Nephron progenitor cell (in vitro differentiated cells): ENCODE measurements at places on chromosomes 2 and 18.

DNA sequence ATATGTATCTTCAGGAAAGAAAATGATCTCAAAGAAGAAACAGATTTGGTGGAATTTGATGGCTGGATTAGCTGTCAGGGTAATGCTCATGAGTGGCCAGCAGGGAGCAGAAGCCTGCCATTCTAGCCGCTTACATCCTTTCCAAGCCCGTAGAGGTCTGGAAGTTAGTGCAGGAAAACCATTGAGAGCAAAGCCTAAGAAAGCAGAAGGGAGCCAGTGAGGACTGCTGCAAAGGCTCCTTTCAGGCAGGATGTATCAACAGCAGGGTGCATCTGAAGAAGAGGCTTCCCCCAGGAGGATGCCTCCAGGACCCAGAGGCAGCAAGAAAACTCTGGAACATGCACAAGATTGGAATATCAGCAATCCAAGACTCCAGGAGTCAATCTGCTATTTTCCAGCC, 22.9 kb upstream of the LBH start:
- no peak overlapping the region for H3K27ac ChIP-seq
- H3K36me3 ChIP-seq = no peaks in the 10 kb centered on the region
- peak; percentile 62 for DNase-seq
- peaks cover 21% of the 10 kb centered on the region for H3K27me3 ChIP-seq
- H3K4me1 ChIP-seq = peaks cover 6% of the 10 kb centered on the region

DNA sequence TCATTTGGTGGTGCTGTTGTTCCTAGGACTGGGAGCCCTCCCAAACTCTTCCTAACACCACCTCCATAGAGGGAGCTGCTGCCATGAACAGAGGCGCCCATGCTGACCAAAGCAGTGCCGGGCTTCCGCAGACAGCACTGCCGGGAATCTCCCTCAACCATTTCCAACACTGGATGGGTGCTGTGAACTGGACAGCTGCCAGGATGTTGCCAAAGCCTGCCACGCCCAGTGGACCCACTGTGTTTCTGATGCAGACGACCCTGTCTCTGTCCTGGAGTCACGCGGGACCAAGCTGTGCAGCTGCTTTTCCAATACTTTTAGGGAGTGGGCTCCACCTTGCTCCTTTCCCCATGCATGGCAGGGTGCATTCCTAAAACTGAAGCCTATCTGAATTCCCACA, 16.9 kb upstream of the GNAL start:
- H3K27ac ChIP-seq = no peak overlapping the region
- H3K27me3 ChIP-seq = peaks cover 11% of the 10 kb centered on the region
- H3K4me3 ChIP-seq = no peak overlapping the region
- no peak for DNase-seq

- H3K27me3 ChIP-seq = peaks cover 15% of the 10 kb centered on the region
- DNase-seq = no peak
- no peak overlapping the region for H3K4me3 ChIP-seq
- H3K36me3 ChIP-seq = no peaks in the 10 kb centered on the region
- peaks cover 31% of the 10 kb centered on the region for H3K4me1 ChIP-seq
Observed at GRCh38 chr2:58533376-58533775, 292.3 kb upstream of the FANCL start.

- H3K27me3 ChIP-seq = peaks cover 18% of the 10 kb centered on the region
- H3K4me1 ChIP-seq = peaks cover 36% of the 10 kb centered on the region
- H3K27ac ChIP-seq = peak overlapping the region; percentile 17
- peak overlapping the region; percentile 91 for H3K4me3 ChIP-seq
- DNase-seq = no peak
Observed at GRCh38 chr2:170928036-170928823, 823 bp upstream of the GORASP2 start.

GRCh38 chr2:223607476-223607875, 5.3 kb upstream of the SCG2 start:
- DNase-seq = no peak
- no peak overlapping the region for H3K4me3 ChIP-seq
- no peak overlapping the region for H3K27ac ChIP-seq
- no peaks in the 10 kb centered on the region for H3K4me1 ChIP-seq

DNA sequence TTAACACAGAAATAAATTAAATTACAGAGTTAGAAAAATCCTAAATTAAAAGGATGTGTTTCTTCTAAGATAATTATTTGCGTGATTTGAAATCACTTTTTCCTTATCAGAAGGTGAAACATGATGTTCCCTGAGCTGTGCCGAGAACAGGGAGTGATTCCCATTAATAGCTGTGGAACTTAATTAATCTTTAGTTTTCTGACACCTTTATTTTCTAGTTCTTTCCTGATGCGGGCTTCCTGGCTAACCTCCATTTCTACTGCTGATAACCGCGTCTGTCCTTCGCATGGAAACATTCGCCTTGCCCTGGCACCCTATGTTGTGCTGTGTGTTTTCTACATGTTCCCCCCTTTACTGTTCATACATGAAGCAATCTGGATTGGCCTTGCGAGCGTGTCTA, 172.9 kb downstream of the FAM210A start:
- H3K4me1 ChIP-seq = peaks cover 55% of the 10 kb centered on the region
- peak overlapping the region; percentile 7 for H3K27ac ChIP-seq
- peaks cover 21% of the 10 kb centered on the region for H3K27me3 ChIP-seq
- H3K4me3 ChIP-seq = no peak overlapping the region
- no peaks in the 10 kb centered on the region for H3K36me3 ChIP-seq

- H3K4me3 ChIP-seq = no peak overlapping the region
- peak overlapping the region; percentile 40 for H3K27ac ChIP-seq
- H3K27me3 ChIP-seq = peaks cover 6% of the 10 kb centered on the region
- H3K36me3 ChIP-seq = peaks cover 7% of the 10 kb centered on the region
- peaks cover 52% of the 10 kb centered on the region for H3K4me1 ChIP-seq
Observed at GRCh38 chr2:75135776-75136400, 63.4 kb downstream of the TACR1 start.

DNA sequence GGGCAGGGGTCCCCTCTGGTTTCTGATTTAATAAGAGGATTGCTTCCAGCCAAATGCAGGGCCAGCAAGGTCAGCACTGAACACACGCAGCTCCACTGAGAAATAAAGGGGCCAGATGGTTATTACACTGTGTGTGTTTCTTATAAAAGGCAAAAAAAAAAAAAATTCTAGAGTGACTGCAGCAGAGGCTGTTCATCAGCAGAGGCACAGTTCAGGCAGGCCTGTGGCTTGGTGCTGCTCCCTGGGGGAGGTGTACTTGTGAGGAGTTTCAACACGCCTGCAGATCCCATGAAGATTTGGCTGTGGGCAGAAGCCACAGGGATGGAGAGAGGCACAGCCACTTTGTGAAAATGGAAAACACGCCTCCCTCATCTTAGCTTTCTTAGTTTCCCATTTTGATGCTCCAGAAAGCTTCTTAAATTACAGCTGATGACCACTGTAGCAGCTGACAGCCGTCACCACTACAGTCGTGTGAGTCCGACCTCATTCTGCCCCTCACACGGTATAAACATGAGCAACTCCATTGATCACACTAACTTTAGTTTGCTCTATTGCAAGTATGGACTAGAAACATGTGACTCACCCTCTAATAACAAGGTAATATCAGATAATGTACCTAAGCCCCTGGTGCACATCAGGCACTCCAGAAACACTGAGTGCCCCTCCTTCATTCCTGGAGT, 726.5 kb upstream of the RAB6C start:
- peaks cover 10% of the 10 kb centered on the region for H3K4me1 ChIP-seq
- H3K36me3 ChIP-seq = no peaks in the 10 kb centered on the region
- no peak overlapping the region for H3K4me3 ChIP-seq
- H3K27ac ChIP-seq = no peak overlapping the region

GRCh38 chr18:31603315-31603714, 11.6 kb downstream of the TTR start:
- H3K4me1 ChIP-seq = peaks cover 6% of the 10 kb centered on the region
- no peak overlapping the region for H3K4me3 ChIP-seq
- no peaks in the 10 kb centered on the region for H3K36me3 ChIP-seq
- H3K27ac ChIP-seq = no peak overlapping the region

- H3K27me3 ChIP-seq = peaks cover 2% of the 10 kb centered on the region
- no peak overlapping the region for H3K27ac ChIP-seq
- H3K4me1 ChIP-seq = peaks cover 68% of the 10 kb centered on the region
- H3K36me3 ChIP-seq = no peaks in the 10 kb centered on the region
- H3K4me3 ChIP-seq = no peak overlapping the region
Observed at GRCh38 chr18:62784966-62785413, 69.6 kb downstream of the PHLPP1 start.

DNA sequence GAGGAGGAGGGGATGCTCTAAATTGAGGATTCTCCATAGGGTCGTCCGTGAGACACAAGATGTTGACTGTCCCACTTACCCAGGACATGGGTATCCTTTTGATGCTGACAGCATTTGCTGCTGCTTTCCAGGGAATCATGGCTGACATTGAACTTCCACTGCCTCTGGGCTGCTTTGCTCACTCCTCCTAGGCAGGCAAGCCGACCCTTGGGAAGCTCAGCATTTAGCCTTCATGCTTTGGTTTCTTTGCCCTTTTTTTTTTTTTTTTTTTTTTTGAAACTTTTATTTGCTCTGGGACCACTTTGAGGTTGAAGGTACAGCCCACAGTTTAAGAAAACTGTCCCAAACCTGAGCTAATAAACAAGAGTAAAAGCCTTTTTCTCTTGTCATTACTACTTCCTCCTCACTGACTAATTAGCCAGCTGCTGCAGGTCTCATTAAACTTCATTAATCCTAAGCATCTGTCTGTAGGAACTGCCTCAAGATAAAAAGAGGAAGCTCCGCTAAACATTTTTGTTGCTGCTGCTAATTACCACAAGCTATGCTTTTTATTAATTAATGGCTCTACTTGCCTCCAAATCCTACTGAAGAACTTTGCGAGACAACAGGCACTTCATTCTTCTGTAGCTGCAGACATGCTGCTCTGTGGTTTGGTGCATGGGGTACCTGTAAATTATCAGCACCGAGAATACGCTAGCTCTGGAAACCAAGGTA, 125.4 kb downstream of the SPTBN1 start:
- no peak for DNase-seq
- peak overlapping the region; percentile 55 for H3K27ac ChIP-seq
- peaks cover 51% of the 10 kb centered on the region for H3K4me1 ChIP-seq

DNA sequence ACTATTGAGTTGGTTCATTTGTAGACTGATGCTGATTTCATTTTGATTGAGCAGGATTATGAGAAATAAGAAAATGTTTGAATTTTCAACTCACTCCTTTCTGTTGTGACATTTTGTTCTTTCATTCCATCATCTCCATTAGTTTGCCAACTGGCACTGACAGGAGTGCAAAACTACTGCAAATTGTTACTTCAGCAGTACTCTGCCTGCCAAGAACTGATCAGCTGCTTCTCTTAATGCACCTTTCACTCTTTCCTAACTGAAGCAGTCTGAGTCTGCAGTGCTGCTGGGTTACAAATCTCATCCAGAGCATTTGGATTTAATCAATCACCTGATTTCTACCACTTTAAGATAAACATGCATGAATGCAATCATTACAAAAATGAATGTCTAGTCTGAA, 70.9 kb downstream of the TMEFF2 start:
- H3K27me3 ChIP-seq = no peaks in the 10 kb centered on the region
- no peak overlapping the region for H3K4me3 ChIP-seq
- DNase-seq = no peak
- H3K4me1 ChIP-seq = no peaks in the 10 kb centered on the region

- H3K36me3 ChIP-seq = no peaks in the 10 kb centered on the region
- H3K4me3 ChIP-seq = no peak overlapping the region
- no peak overlapping the region for H3K27ac ChIP-seq
- peaks cover 31% of the 10 kb centered on the region for H3K4me1 ChIP-seq
- DNase-seq = no peak
Observed at GRCh38 chr18:10851824-10852319, 297.5 kb downstream of the PIEZO2 start.

DNA sequence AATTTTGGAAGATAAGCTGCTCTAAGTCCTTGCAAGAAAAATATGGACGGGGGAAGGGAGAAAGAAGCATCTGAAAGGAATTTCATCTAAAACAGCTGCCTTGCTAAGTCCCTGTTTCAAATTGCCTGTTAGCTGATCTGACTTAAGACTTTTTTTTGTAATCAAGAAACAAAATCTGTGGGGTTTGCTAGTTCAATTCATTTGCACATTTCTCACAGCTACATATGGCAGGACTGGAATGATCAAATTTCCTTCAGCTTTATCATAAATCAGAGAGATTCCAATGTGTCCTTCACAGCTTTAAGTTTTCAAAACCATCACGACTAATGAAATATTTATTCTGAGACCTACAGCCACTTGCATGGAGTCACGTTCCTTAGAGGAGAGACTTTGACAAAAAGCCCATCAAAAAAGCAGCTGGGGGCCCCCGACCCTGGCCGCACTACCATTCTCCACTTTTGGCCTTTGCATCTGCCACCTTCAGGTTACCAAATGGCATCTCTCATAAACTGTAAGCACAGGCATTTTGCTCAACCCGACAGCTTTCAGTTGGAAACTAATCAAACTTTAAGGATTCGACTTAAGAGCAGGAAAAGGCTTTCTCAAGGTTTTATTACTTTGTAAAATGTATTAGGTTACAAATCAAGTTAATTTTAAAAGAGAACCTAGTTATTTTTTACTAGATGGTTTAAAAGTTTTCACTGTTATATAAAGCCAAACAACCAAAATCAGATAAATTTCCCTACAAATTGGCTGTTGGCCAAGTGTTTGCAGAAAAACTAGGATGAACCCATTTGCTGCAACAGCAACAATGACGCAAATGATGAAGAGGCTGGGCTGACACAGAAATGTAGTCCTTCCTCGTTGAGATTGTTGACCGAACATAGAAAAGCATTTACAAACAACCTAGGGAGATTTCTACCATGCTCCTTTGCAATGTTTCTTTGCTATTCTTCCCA, 100.4 kb upstream of the RND3 start:
- peaks cover 17% of the 10 kb centered on the region for H3K4me1 ChIP-seq
- no peak for DNase-seq
- no peak overlapping the region for H3K27ac ChIP-seq
- H3K4me3 ChIP-seq = no peak overlapping the region
- peaks cover 3% of the 10 kb centered on the region for H3K27me3 ChIP-seq

DNA sequence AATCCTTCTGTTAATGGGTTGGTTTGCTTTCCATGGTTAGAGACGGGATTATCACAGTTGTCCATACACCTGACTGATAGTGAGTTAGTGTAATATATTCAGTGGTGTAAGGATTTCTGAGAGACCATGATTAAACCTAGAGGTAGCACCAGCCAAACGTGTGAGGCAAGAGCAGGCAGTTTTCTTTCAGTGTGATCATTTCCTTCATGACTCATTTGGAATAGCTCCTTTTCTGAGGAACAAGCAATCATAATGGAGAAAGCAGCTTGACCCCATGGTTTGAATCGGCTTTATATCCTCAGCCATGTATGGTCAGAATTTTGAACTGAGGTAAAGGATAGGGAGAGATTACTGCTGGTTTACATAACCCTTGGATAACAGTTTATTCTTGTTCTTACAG, 2.9 kb downstream of the MXD1 start:
- peaks cover 12% of the 10 kb centered on the region for H3K4me1 ChIP-seq

GRCh38 chr2:2825062-2825461, 494.0 kb upstream of the MYT1L start:
- peaks cover 17% of the 10 kb centered on the region for H3K27me3 ChIP-seq
- H3K36me3 ChIP-seq = no peaks in the 10 kb centered on the region
- DNase-seq = no peak
- H3K4me1 ChIP-seq = peaks cover 25% of the 10 kb centered on the region
- no peak overlapping the region for H3K4me3 ChIP-seq
- H3K27ac ChIP-seq = no peak overlapping the region
